ENCODE measurements at places on chromosomes 11 and 22. TPM values are rescaled to one million over a fixed set of nuclear protein-coding genes. Genes with fewer than 3 reads are reported as not detected.

DNA sequence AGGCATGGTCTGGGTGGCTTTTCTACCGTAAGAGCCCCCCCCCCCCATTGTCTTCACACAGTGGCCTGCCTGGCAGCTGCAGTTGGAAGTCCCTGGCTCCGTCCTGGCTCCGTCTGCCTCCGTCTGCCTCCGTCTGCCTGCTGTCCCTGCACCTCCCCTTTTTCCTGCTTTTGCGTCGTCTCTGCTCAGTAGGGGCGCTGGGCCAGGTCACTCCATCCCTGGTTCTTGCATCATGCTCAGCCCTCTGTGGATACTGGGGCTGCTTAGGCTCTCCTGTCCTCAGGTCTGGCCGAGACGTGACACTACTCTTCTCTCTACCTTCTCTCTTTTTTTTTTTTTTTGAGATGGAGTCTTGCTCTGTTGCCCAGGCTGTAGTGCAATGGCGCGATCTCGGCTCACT lies 27.8 kb downstream of the AP2A2 start:
- H3K4me1 ChIP-seq: peaks cover 12% of the 10 kb centered on the region
- DNase-seq: no peak
- H3K27ac ChIP-seq: no peak overlapping the region
- H3K36me3 ChIP-seq: peaks cover 19% of the 10 kb centered on the region

DNA sequence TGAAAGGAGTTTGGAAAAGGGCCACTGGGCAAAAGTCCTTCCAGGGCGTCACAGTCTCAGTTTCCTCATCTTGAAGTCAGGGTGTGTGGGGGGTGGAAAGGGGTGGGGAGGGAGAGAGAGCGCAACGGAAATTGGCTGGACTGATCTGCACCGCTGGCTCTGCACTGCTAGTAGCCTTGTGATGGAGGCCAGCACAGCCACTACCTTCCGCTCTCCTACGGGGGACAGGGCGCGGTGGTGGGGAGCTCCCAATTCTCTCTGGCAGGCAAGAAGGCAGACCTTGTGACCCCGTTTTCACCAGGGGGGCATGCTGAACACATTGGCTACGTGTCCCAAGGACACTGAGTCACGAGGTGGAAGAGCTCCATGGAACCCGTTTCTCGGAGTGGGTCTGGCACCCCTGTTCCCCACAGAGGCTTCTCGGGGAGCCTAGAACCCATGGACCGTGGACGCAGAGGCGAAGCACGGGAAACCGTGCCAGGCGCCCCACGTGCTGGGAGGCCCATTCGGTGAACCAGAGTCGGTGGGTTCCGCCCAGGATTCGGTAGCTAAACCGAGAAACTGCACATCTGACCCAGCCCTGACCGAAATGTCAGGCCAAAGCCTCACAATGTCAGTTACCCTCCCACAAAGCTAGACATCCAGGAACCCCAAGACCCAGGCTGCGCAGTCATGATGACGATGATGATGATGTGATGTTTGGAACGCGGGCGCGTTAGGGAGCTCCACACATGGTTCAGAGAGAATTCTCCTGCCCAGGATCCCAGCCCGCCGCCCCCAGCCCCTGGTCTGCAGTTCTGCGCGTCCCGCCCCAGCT lies 28.3 kb upstream of the WNT11 start:
- H3K4me1 ChIP-seq: peaks cover 53% of the 10 kb centered on the region
- peak overlapping the region; percentile 90 for H3K4me3 ChIP-seq
- peak overlapping the region; percentile 97 for H3K27ac ChIP-seq
- peak; percentile 67 for DNase-seq

- peaks cover 31% of the 10 kb centered on the region for H3K4me1 ChIP-seq
- H3K4me3 ChIP-seq: no peak overlapping the region
- H3K36me3 ChIP-seq: no peaks in the 10 kb centered on the region
- no peak for DNase-seq
Observed at GRCh38 chr22:46579751-46580449, 40.3 kb upstream of the GRAMD4 start.

FDXACB1 gene
- total RNA-seq: 3.5 TPM

DNA sequence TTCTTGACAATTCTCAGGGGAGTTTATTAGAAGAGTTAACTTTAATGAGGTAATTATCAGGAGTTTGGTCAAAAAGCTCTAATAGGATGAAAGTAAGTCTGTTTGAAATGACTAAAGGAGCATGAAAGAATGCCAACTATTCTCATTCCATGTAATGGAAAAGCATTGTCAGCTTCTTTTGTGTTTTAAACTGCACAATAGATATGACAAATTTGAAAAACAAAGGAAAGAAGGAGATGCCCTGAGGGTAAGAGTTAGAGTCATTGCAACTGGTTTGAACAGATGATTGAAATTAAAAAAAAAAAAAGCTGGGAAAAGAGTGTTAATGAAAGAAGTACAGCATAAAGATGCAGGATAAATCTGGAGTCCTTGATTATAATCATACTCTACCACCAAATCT lies 296.8 kb upstream of the FOLH1 start:
- H3K27me3 ChIP-seq: no peaks in the 10 kb centered on the region
- H3K27ac ChIP-seq: no peak overlapping the region
- no peaks in the 10 kb centered on the region for H3K4me1 ChIP-seq
- no peaks in the 10 kb centered on the region for H3K36me3 ChIP-seq
- DNase-seq: no peak

OR5D14 gene
- not detected for total RNA-seq
